ENCODE measurements at places on chromosomes 6 and 20.
A peak's percentile ranks its signal among the peaks of the same experiment; 100 is the strongest.

DNA sequence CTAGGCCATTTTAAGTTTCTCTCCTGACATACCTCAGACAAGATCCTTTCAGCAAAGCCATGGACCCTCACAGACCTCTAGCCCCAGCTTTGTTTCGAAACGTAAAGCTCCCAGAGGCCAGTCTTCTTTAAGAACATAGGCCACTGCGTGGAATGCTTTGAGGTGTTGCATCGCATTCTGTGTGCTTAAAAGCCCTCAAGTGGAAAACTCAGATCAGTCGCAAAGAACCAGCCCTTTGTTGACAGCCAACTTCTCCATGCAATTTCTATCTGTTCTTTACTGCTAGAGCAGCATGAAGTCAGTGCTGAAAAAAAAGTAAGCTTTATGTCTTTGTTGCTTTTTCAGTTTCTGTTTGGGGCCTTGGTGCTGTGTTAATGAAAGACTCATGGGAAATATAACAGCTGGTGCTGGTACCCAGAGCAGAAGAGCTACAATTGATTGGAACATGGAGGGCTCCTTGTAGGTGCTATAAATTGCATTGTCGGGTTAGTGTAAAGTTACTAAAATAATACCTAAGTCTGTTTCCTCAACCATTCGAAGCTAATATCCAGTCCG lies 142.6 kb downstream of the MAP3K7 start:
- DNase-seq = no peak

- no peak for DNase-seq
Measured at GRCh38 chr6:132456700-132457143, 55.4 kb upstream of the MOXD1 start.

DNA sequence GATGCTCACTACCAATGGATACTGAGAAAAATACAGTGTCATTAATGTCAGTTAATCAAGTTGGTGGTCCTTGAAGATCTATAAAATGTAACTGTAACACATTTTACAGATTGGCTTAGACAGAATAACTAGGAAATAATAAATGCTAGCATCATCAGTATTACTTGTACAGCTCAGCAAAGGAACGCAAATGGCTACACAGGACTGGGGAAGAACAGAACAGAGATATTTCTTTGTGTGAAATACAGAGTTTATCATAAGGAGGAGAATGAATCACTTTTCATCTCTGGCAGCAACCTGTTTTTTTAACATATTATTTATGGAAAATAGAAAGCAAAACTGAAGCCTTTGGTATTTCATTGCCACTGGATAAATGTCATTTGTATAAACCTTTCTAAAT lies 8.2 kb upstream of the QKI start:
- DNase-seq = no peak

- DNase-seq = no peak
Measured at GRCh38 chr6:57324538-57324937, 7.1 kb downstream of the PRIM2 start.

DNA sequence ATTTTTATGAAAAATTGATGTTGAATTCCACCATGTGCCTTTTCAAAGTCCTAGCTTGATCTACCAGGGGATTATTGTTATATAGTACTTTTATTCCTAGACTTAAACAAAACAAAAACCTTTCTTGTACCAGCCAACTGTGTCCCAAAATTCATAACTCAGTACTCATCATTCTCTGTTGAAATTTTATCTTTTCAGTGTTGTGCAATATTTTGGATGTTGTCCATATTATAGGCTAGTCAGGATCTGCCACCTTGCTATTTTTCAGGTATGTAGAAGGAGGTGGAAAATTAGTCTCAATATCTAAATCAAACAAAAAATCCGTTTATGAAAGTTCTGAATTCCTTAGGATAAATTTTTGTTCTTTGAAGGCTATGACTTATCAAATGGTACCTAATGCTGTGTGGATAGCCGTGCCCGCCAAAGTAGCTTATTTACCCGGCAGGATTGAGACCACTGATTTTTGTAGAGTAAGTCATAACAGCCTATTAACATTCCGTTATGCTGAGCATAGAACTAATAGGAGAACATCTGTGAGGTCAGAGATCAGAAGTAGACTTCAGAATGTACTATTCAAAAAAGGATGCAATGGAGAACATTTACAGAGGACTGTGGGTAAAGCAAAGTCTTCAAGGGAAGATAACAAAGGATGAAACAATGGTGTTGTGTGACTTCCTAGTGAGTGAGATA lies 304.7 kb downstream of the SOX4 start:
- DNase-seq = no peak

GRCh38 chr6:34517966-34518365 lies 38.2 kb downstream of the SPDEF start:
- DNase-seq = no peak

GRCh38 chr6:160929831-160930230 lies 61.7 kb upstream of the MAP3K4 start:
- DNase-seq = no peak

GRCh38 chr20:8175741-8176675 lies 43.9 kb downstream of the PLCB1 start:
- no peak for DNase-seq

GRCh38 chr6:68941345-68941744 lies 306.3 kb downstream of the ADGRB3 start:
- no peak for DNase-seq

- DNase-seq = no peak
Measured at GRCh38 chr6:53735896-53736295, 58.9 kb upstream of the LRRC1 start.

DNA sequence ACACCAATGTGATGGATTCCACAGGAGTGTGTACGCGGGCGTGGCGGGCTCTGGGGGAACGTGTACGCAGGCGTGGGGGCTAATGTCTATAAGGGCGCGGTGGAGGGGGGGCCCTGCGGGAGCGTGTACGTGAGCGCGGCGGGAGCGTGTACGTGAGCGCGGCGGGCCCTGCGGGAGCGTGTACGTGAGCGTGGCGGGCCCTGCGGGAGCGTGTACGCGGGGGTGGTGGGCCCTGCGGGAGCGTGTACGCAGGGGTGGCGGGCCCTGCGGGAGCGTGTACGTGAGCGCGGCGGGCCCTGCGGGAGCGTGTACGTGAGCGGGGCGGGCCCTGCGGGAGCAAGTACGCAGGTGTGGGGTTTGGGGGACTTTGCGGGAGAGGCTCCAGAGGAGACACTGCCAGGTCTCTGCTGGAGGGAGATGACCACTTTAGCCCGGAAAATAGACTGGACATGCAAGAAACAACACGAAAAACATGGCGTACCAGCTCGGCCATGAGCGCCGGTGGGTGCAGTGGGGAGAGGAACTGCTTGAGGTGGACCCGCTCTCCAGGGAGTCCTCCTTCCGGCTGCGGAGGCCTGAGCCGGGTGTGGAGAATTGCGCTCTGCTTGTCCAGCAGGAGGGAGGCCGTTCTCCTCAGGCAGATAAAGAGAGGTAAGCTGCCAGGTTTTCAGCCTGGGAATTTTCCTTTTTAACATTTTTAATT lies 27.8 kb upstream of the SMOC2 start:
- DNase-seq = no peak

- DNase-seq = no peak
Measured at GRCh38 chr6:72218125-72218524, 331.8 kb downstream of the RIMS1 start.

GRCh38 chr6:15453622-15454021 lies 207.8 kb downstream of the JARID2 start:
- no peak for DNase-seq

DNA sequence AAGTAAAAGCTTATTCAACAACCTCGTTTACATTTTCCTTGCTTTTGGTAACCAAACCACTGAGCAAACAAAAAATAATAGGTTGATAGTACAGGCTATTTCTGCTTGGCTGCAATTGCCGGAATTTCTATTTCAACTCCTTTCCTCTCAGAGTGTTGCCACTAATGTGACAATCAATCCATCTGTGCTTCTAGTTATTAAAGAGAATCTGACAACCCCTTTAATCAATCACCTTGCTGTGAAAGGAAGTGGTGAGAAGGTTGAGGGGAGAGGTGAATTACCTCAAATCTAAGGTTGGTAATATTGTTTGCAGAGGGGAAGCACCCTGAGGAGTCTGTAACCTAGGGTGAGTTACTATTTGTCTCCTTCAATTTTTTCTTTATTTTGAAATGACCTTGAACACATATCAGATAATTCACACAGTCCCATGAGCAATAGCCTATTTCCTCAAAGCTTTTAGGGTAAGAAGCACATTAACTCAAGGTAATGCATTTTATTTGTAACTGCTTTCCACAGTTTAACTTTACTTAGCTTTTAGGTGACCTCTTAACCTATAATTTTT lies 603.4 kb downstream of the MMUT start:
- no peak for DNase-seq

DNA sequence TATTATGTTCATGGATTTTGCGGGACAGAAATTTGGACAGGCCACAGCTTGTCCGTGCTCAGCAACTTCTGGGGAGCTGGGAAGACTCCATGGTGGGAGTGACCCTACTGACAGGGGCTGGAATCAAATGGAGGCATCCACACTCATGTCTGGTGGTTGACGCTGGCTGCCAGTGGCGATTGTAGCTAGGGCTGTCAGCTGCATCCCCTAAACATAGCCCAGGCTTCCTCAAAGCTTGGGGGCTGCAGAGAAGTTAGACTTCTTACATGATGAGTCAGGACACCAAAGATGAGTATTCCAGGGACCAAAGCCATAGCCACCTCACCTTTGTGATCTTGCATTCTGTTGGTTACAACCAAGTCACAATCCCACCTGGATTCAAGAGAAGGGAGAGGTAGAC lies 18.4 kb upstream of the FAM50B start:
- no peak for DNase-seq

DNA sequence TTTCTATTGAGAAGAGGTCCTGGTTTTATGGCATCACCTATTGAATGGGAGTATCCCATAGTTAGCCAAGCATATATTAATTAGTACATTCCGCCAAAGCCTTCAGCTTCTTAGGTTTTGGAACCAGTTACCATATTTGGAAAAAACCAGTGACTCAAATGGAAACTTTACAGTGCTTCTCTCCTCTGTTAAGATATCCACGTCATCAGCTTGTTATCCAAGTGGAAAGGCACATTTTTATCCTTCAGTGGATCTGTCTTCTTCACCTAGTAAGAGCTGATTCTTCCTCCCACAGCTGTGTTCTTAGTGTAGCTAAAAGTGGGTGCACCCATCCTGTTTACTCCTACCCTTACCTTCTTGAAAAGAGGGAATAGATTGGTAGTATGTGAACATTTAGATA lies 34.5 kb downstream of the TPD52L1 start:
- DNase-seq = no peak

DNA sequence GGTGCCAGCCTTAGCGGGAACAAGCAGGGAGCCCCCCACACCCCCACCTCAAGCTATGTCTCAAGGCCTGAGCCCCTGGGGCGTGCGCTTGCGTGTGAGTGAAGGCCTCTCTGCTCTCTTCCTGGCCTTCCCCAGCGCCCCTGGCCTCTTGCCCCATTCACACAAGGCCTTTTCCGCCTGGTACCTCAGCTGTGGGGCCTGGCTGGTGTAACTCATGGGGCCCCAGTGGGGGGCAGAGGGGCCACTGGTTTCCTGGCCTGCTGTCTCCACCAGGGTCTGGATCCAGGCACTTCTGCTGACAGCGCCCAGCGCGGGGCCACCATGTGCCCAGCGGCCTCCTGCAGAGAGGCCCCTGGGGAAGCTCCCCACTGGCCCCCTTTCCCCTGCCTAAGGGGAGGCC lies 34.7 kb downstream of the GNAS-AS1 start:
- DNase-seq = no peak

- no peak for DNase-seq
Measured at GRCh38 chr6:112338166-112338709, 8.9 kb upstream of the RFPL4B start.

DNA sequence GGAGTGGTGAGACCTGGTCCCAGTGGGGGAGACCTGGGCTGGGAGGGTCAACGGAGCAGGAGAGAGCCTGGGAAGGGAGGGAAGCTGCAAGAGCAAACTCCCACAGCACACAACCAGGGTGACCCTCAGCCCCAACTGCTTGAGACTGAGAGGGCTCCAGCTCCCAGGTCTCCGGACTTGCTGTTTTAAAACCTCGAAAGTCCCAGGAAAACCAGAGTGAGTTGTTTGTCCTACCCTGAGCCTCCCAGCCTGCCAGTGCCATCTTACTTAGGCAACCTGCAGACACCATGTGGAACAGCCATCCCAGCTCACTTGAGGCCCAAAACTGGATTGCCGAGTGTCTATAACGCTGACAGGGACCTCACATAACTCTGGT lies 4.8 kb upstream of the NTSR1 start:
- DNase-seq = no peak

DNA sequence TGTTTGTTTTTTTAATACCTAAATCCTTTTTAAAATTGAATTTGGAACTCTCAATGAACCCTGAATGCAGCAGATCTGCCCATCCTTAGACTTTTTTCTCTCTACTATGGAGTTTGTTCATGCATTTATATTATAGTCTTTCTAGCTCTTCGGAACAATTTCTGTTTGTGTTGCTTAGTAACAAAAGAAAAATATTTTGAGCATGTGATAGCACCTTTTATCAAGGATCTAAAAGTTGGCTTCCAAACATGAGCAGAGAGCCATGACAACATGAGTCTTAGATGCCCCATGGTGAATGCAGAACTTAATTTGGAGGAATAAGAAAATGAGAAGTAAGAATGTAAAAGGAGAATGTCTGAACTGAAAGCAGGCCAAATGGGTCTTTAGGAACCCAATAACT lies 133.7 kb downstream of the EDN1 start:
- no peak for DNase-seq

DNA sequence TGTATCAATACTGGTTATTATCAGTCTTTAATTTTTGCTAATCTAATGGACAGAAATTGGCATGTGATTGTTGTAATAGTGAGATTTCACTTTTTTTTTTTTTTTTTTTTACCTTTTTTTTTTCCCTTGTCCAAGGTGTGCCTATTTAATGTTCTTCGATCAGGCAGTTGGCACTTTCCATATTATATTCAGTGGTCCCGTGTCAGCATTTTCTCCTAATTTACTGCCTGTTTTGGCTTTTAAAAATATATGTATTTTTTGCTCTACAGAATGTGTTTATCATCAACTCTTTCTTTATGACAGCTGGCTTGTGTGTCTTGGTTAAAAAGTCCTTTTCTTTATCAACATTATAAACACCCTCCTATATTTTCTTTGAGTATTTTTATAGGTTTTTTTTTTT lies 39.4 kb downstream of the CDYL start:
- no peak for DNase-seq

GRCh38 chr6:105909106-105909505 lies 177.0 kb upstream of the PRDM1 start:
- no peak for DNase-seq

GRCh38 chr6:117976030-117976651 lies 69.1 kb downstream of the SLC35F1 start:
- peak; percentile 6 for DNase-seq

- peak; percentile 9 for DNase-seq
Measured at GRCh38 chr20:37007898-37008649, 56.6 kb upstream of the SAMHD1 start.

GRCh38 chr6:31252625-31253024 lies 19.3 kb downstream of the HLA-C start:
- DNase-seq = no peak

- no peak for DNase-seq
Measured at GRCh38 chr6:23688650-23689049, 437.4 kb upstream of the NRSN1 start.

GRCh38 chr20:1831606-1832005 lies 63.6 kb upstream of the SIRPA start:
- DNase-seq = no peak

- DNase-seq = no peak
Measured at GRCh38 chr20:5722927-5723326, 27.3 kb upstream of the SHLD1 start.

GRCh38 chr6:153405931-153406330 lies 274.8 kb upstream of the RGS17 start:
- no peak for DNase-seq
